Caco-2 (cell line): ENCODE measurements at places on chromosomes 16 and 17. TPM values are rescaled to one million over a fixed set of nuclear protein-coding genes. Genes with fewer than 3 reads are reported as not detected.

Gene FCSK
- 25.5 and 27.9 TPM in 2 replicates for total RNA-seq

Gene ALOX12B
- 0.34 and 0.39 TPM in 2 replicates for total RNA-seq

Gene TVP23A
- not detected in 2 replicates for total RNA-seq

Gene KRT9
- total RNA-seq = not detected in 2 replicates

Gene PHF23
- 20.5 and 20.6 TPM in 2 replicates for total RNA-seq

Gene GJD3
- total RNA-seq = not detected in 2 replicates

DNA sequence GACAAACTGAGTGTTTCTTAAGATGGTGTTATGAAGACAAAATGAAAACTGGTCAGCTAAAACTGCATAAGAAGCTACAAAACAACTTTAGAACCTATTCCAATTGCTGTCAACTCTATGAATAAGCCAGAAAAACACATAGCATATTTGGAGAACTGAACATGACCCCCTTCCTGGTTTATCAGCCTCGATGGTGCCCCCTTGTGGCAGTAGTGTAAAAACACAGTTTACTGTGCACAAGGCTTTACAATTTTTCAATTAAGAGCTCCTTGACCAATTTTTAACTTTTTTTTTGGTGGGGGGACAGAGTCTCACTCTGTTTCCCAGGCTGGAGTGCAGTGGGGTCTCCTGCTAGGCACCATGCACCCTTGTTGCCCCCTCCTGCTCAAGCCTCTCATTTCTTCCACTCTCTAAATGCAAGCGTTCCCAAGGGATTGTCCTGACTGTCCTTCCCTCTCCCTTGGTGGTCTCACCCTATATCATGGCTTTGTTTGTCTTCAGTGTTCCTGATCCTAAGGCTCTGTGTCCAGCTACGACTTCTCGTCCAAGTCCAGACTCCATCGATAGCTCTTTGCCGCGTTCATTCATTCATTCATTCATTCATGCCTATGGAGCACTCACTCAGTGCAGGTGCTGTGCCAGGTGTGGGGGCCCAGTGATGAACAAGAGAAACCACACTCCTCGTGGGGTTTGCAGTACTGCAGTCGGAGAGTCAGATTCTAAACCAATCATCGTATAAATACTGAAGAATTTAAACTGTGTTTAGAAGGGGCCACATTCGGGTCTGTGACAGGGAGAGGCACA, 7.5 kb downstream of the EIF1 start:
- DNase-seq = peak; percentile 69

DNA sequence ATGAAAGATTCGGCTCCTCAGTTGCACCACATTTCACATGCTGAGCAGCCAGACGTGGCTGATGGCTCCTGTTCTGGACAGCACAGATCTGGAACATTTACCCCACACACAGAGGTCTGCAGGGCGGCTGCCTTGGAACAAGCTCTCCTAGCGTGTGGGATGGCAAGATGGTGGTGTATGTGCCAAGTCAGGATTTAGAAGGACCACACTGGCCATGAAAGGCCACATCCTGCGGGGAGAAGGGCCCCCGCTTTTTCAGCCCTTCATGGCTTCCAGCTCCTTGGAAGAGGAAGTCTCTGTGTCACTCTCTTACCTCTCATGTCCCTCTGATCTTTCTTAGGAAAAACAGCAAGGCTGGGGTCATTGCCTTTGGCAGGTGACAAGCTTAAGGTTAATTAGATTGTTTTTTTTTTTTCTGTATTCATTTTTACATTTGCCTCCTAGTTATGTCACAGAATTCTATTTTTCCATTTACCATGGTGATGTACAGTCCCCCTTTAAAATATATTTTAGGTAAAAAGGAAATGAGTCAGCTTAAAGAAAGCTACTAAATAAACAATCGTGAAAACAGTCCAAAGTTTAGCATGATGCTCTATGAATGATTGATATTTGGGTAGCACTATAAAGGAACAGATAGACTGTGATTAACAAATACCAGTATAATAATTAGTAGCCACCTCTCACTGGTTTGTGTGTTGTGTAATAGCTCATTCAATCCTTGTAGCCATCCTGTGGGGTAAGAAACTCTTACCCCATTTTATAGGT, 396.6 kb downstream of the CPPED1 start:
- DNase-seq = no peak

GRCh38 chr17:41510251-41511065, 5.0 kb upstream of the KRT13 start:
- DNase-seq = no peak

- DNase-seq = no peak
Observed at GRCh38 chr17:34607917-34608316, 28.5 kb downstream of the TMEM132E start.

DNA sequence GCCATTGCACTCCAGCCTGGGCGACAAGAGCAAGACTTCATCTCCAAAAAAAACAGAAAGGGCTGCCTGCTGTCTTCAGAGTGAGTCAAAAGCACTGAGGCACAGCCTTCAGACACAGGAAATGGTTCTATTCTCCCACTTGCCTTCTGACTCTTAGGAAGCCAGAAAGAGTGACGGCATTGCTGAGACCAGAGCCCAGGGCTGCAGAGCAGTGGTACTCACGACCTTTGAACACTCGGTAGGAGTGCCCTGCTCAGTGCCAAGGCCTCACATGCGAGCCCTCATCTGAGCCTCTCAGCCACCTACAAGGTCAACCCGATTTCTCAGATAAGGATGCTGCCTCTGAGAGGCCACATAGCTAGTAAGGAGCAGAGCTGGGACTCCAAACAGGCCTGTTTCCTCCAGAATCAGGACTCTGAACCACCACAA, 3.5 kb upstream of the ITGAE start:
- no peak for DNase-seq
